Liver (tissue), 10 donors: ENCODE measurements at places on chromosomes 13 and 19. TPM values are rescaled to one million over a fixed set of nuclear protein-coding genes. Genes with fewer than 3 reads are reported as not detected.

The TRIM13 gene
- 10.5 TPM for total RNA-seq

The SIAH3 gene
- under 0.01 TPM for total RNA-seq

The TMC4 gene
- 0.23 TPM for total RNA-seq

The KLF2 gene
- total RNA-seq: 11.2 TPM

The PTGER1 gene
- not detected for total RNA-seq

The GRK1 gene
- total RNA-seq: 0.05 TPM

The ZNF582 gene
- total RNA-seq: 1.3 TPM

The EHD2 gene
- total RNA-seq: 3.2 TPM

The LGALS13 gene
- total RNA-seq: not detected

The ZNF730 gene
- total RNA-seq: 3.2 TPM

The TBXA2R gene
- total RNA-seq: 1.7 TPM

The CRB3 gene
- total RNA-seq: 34.3 TPM

The ZNF726 gene
- 1.5 TPM for total RNA-seq

The RXFP2 gene
- not detected for total RNA-seq

The ZNF765 gene
- total RNA-seq: 8.5 TPM

The DKKL1 gene
- not detected for total RNA-seq

The C13orf42 gene
- not detected for total RNA-seq

The GNA15 gene
- total RNA-seq: 10.4 TPM

The CBY2 gene
- total RNA-seq: not detected
